ENCODE measurements at places on chromosomes 7 and 10.

- no peak for DNase-seq
Measured at GRCh38 chr10:123889821-123890220, 1.8 kb downstream of the CPXM2 start.

- no peak for DNase-seq
Measured at GRCh38 chr10:69479240-69480067, 28.2 kb downstream of the TSPAN15 start.

DNA sequence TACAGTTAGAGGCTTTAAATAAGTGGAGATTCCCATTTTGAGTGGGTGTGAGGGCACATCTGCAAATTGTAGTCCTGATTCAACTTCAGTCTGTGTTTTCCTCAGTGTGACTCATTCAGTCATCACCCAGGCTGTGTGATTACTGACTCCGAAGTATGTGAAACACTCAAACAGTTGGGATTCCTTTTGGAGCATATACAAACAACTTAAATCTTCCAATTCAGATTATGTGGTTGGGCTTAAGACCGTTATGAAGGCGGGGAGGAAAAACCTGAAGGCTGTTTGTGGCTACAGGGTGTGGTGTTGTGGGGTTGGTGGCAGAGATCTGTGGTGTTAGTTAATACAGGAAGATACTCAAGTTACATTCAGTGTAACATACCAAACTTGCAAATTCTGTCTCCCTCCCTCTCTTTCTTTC lies 259.7 kb upstream of the FERD3L start:
- no peak for DNase-seq

- DNase-seq, result no peak
Measured at GRCh38 chr10:102619281-102619981, 24.8 kb upstream of the TRIM8 start.

GRCh38 chr10:122460891-122461293 lies 461 bp upstream of the HTRA1 start:
- DNase-seq, result no peak

GRCh38 chr7:51617686-51618085 lies 301.1 kb upstream of the COBL start:
- DNase-seq, result no peak

DNA sequence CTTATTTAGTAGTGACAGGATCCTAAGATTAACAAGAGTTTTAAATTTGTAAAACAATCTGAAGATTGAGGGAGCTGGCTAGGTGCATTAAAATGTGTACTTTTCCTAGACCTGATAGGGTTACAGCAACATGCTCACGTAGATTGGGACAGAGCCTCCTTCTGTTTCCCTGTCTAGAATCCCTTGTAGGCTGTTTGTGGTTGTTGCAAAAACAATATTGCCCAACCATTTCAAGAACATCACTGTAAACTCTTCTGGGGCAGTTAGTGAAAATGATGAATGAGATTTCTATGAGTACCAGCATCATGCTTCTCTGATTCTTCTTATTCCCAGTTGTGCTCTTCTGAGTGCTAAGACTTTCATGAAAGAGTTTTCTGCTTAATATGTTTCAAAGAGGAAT lies 14.7 kb upstream of the CPED1 start:
- no peak for DNase-seq

DNA sequence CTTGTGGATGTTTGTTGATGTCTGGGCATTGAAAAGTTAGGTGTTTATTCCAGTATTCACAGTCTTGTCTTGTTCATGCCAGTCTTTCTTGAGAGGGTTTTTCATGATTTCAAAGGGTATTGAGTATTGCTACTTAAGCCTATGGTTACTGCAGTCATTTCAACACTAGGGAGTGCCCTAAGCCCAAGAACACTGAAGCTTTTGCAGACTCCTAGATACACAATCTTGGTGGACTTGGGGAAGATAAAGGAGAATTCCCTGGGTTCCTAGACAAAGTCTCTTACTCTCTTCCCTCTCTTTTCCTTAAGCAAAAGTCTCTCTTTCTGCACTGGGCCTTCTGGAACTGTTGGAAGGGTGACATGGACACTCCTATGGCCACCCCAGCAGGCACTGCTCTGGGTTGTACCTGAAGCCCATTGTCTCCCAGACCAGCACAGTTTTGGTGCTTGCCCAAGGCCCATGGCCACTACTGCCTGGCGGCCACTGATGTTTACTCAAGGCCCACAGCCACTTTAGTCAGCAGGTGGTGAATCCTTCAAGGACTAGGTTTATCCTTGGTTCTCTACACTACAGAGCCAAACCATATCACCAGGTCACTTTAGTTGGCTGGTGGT lies 24.9 kb downstream of the SAMD9 start:
- no peak for DNase-seq

DNA sequence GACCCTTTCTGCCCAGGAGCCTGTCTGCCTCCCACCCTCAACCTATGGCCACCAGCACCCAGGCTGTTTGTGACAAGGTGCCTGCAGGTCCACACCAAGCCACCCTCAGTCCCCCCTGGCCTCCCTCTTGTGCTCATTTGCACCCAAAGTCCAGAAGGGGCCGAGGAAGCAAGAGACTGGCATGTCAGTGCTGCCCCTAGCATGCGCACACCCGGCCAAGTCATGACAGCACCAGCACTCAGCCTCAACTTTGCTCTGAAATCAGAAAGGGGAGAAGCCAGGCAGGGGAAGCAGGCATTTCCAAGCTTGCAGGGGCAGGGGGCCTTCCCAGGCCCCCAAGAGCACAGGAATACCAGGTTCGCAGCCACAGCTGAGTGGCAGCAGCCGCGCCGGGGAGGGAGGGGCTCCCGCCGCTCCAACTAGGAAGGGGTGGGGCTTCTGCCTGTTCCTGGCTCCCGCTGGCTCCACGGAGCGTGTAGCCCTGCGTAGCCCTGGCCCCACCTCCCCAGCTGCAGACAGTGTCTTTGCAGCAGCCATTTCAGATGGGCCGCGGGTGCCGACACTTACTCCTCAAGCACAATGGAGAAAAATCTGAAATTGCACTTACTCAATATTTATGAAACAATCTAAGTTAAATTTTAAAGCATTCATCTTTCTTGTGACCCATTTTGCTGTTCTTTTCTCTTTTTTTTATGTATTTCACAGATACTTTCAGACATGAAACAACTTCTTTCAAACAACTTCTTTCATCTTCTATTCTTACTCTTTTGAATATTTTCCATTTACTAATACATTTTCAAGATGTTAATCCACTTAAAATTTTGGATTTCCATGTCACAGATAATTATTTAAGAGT lies 54.9 kb upstream of the ABCB5 start:
- no peak for DNase-seq

GRCh38 chr7:53521638-53522184 lies 486.3 kb downstream of the POM121L12 start:
- DNase-seq, result no peak

DNA sequence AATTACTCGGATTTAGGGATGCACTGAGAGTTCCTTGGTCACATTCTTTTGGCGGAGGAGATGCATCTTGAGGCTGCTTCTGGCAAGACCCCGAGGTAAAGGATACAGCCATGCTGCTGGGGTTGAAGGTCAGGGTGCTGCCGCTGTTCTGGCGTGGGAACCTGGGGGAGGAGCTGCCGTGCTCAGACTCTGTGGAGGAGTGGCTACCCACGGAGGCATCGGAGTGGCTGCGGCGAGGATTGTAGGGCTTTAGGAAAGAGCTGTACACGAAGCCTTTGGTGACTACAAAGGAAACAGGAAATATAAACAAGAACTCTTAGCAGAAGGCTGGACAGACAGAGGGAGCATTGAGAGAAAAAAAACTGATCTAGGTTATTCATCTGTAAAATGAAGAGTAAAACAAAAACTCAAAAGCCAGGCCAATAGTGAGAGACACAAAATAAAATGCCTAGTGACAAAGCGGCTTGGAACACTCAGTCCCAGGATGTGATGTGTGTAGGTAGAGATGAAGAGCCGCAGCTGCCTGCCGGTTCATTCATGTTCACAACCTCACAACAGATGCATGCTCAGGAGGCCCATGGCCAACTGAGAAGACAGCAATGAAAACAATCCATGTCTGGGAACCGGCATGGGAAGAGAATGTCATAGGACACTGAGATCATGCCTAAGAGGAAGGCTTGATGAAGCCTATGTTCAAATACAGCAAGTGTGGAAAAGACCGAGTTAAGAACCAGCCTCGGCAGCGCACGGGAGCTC lies 97.8 kb downstream of the ABCC2 start:
- no peak for DNase-seq

DNA sequence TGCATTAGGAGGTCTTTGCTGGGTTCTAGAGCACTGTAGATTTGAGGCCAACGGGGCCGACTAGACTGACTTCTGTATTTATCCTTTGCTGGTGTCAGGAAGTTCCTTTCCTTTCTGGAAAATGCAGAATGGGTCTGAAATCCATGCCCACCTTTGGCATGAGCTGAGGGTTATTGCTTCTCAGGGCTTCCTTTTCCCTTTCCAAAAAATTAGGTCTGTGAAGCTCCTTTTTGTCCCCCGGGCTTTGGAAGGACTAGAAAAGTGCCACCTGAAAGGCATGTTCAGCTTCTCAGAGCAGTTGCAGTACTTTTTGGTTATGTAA lies 675 bp downstream of the IL6 start:
- DNase-seq, result no peak

- DNase-seq, result no peak
Measured at GRCh38 chr10:110885932-110886674, 14.4 kb downstream of the PDCD4 start.

DNA sequence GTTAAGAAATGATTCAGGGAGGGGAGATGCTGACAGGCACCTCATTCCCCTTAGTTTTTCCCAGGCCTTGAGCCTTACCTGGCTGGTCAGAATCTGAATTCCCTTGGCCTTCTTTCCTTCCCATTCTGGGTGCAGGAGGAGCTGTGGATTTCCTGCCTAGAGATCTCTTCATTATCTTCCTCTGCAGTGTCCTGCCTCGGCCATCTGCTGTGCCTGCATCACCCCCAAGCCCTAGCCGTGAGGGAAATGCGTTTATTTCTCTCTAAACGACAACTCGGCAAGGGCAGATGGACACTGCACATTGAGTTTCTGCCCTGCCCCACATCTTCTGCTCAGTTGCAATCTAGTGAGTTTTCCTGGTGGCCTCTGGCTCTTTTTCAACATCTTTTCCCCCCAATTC lies 26.7 kb downstream of the ZCWPW1 start:
- no peak for DNase-seq

- no peak for DNase-seq
Measured at GRCh38 chr10:114678820-114679219, 20.7 kb upstream of the ABLIM1 start.

DNA sequence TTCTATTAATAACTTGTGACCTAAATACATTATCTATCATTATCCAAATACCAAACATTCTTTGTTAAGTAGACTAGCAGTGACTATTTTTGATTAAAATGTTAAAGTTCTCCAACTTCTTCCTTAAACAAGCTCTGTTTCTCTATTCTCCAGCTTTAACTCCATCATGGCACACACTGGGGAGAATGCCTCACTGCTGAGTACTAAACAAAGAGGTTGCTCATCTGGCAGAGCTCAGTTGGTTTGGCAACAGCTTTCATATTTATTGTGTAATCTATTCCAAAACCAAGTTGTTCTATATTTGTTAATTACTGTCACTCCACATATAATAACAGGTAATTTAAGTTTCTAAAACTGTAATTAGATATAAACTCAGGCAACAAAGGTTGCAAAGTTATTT lies 89.6 kb downstream of the USP6NL start:
- no peak for DNase-seq

- peak; percentile 81 for DNase-seq
Measured at GRCh38 chr7:22822486-22823141, at the start of gene TOMM7. Gene TOMM7, minus strand, starts transcription at chr7:22822849. Its CDS starts 70 bp downstream, at chr7:22822779.

GRCh38 chr7:121385800-121386179 lies 10.3 kb downstream of the FAM3C start:
- DNase-seq, result no peak

DNA sequence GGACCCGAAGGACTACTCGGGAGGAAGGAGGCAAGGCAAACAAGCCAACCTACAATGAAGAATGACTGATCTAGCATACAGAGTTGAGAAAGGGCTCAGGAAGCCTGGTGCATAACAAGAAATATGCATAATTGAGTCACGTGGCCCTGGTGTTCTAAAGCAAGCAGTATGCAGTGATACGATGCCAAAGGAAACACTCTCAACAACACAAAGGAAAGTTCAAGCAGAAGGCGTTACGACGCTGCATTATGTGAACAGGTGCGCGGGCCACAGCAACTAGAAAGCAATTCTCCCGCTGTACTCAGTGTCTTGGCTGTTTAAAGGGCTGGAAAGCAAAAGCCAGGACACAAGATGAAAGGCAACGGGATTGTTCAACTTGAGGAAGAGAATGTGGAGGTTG lies 100.8 kb downstream of the PRTFDC1 start:
- no peak for DNase-seq

DNA sequence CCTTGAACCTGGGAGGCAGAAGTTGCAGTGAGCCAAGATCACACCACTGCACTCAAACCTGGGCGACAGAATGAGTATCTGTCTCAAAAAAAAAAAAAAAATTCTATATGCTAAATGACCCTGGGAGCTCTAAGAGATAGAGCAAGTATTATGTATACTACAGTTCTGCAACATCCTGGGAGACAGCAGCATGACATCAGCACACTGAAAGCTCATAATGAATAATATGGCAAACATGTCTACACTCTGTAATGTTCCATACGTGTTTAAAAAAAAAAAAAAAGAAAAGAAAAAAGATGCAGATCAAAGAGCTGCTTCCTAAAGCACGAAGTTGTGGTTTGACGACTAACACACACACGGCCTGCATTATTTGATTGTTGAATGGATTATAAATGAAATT lies 72.5 kb downstream of the CUL2 start:
- DNase-seq, result no peak

GRCh38 chr10:70478191-70479164 lies at the start of gene PALD1:
Gene PALD1, plus strand, starts transcription at chr10:70478767. Its CDS starts 47,185 bp downstream, at chr10:70525952.
- peak; percentile 27 for DNase-seq
